ENCODE measurements at places on chromosomes 16 and 17. TPM values are rescaled to one million over a fixed set of nuclear protein-coding genes. Genes with fewer than 3 reads are reported as not detected.

LDHD gene
- total RNA-seq: not detected

CBFB gene
- total RNA-seq: 91.4 TPM

GCGR gene
- total RNA-seq: not detected

NPIPA1 gene
- 164 TPM for total RNA-seq
